CD4-positive, alpha-beta T cell treated with Interleukin-4 for 1 hour (primary cell): ENCODE measurements at places on chromosomes 2 and 18.

- DNase-seq = no peak
Observed at GRCh38 chr2:178747767-178748166, 59.5 kb downstream of the TTN start.

GRCh38 chr18:37547196-37547827 is 18.3 kb downstream of the CELF4 start:
- DNase-seq = no peak

GRCh38 chr2:233081731-233082221 is 21.6 kb downstream of the INPP5D start:
- DNase-seq = no peak

DNA sequence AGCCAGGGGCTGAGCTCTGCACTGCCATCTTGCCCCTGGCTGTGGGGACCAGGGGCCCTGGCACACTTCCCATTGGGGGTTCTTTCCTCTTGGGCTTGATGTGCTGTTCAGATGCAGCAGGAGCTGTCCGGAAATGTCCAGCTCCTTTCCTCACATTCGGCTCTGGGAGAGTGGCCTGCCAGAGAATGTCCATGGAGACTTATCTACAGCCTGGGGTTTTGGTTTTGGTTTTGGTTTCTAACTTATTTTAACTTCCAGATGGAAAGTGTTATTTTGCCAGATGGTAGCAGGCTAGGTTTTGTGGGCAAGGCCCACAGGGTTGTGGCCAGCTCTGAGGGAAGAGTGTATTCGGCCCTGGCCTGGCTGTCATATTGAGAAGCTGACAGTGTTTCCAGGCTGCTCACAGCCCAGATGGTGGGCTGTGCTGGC is 177.3 kb downstream of the ANKRD30B start:
- no peak for DNase-seq

DNA sequence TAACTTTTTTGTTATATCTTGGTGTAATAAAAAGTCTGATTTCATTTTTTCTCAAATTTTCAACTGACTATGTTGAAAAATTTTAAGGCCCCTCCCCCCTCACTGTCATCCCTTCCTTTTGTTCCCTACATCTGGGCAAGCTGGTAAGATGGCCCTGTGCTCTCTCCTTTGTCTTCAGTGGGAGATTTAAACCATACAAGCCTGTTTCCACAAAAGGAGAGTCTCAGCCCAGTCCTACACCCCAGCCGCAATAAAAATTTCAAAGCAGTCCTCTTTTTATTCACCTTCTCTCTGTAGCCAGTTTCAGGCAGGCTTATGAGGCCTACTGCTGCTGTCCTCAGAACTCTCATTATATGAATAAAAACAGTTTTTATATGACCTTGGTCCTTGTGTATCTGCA is 630.5 kb downstream of the CBLN2 start:
- no peak for DNase-seq
